ENCODE measurements at places on chromosomes 3 and 15. TPM values are rescaled to one million over a fixed set of nuclear protein-coding genes. Genes with fewer than 3 reads are reported as not detected.

DNA sequence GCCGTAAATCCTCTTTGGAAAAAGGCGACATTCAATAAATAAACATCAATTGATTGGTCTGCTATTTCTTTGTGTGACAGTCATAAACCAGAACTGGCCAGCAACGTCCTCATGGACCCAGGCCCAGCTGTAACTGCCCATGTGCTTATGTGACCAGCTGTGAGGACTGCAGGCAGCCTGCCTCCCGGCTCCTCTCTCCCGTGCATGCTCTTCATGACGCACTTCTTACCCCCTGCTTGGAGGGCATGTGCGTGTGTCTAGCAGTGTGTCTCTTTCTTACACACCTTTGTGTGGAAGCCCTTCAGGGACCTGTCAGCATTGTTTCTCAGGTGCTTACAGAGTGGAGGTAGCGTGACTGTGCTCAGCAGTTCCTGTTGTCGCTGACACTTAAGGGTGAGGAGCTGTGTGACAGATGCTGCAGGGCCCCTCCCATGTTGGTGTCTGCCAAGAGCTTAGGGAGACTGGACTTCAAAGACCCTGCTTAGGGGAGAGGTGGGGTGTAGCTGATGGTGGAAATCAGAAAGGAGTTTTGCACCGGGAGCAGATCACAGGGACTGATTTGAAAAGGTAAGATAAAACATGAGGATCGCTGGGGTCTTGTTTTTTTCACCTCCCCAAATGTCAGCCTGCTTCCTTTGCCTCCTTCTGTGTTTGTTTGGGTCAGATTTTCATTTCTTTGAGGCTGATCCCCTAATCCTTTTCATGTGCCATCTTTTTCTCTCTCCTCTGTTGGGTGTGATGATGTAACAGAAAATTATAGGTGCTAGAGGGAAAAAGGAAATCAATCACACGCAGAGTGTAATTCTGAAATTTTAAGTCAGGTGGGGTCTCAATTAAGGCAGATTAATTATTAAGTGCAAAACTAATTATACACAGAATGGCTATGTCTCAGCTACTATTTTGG is 2.1 kb downstream of the PODXL2 start:
- no peak for DNase-seq

DNA sequence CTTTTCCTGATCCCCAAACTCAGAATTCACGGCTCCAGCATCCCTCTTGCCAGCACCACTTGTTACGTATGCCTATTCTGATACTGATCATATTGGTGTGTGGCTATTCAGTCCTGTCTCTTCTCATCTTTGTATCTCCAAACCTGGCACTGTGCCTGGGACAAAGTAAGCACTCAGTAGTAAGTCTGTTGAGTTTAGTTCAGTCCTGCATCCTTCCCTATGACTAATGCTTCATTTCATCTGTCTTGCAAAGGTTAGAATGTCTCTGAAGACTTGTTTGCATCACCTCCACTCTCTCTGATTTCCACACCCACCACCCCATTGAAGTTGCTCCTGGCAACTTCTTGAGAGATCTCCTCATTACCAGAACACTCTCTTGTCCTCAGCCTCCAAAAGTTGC is 80.3 kb downstream of the HMG20A start:
- peak; percentile 77 for DNase-seq

- DNase-seq, result no peak
These were observed 17.0 kb downstream of the MUC4 start for GRCh38 chr3:195794708-195795107.

- DNase-seq, result no peak
These were observed 263.6 kb upstream of the ALCAM start for GRCh38 chr3:105103139-105103538.

GRCh38 chr15:79640206-79640605 is 208.1 kb downstream of the MINAR1 start:
- peak; percentile 84 for DNase-seq

DNA sequence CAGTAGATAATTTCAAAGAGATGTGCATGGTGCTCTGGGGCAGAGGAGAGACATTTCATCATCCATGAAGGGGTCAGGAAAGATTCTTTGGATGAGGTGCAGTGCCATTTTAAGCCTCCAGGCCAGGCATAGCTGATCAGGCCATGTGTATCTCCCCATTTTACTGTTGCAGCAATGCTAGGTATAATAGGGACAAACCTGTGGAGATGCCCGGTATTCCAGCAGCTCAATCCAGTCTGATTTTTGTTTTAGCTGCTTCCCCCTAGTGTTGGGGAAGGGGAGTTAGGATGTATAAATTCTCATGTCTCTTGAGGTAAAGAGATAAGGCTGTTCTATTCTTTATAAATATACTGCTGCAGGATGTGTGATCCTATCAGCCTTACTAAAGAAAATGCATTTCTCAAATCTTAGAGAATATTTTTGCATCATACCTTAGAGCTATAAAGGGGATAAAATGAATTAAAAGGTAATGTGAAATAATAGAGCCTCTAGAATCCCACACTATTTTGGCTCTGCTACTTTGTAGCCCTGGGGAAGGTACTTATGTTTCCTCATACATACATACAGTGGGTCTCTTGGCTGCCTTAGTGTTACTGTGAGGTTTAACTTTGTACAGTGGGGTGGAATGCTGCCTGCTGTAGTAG is 5.2 kb downstream of the CDV3 start:
- peak; percentile 55 for DNase-seq

GRCh38 chr3:12193485-12194165 is 34.9 kb upstream of the TIMP4 start:
- DNase-seq, result peak; percentile 100

GRCh38 chr3:188692700-188693099 is 479.1 kb upstream of the TPRG1 start:
- DNase-seq, result no peak

GRCh38 chr3:151439652-151440125 is 21.2 kb downstream of the IGSF10 start:
- peak; percentile 78 for DNase-seq

DNA sequence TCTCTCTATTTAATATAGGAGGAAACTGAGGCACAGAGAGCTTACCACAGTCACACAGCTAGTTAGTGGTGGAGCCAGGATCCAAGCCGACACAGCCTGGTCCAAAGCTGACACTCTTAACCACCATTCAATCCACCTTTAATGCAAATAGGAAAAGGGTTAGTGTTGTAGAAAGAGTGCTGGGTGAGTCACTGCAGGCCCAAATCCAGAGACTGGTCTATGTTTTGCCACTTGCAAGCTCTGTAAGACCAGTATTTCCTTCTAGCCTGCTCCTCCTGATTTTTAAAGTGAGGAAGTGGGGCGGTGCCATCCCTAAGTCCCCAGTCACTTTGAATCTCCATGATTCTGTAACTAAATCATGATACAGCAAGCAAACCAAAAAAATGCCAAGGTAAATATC is 111.0 kb downstream of the MECOM start:
- peak; percentile 21 for DNase-seq

- DNase-seq, result no peak
These were observed 567.3 kb upstream of the ZNF385D start for GRCh38 chr3:22318325-22318724.

GRCh38 chr15:99359769-99360168 is 108.5 kb downstream of the LRRC28 start:
- no peak for DNase-seq

DNA sequence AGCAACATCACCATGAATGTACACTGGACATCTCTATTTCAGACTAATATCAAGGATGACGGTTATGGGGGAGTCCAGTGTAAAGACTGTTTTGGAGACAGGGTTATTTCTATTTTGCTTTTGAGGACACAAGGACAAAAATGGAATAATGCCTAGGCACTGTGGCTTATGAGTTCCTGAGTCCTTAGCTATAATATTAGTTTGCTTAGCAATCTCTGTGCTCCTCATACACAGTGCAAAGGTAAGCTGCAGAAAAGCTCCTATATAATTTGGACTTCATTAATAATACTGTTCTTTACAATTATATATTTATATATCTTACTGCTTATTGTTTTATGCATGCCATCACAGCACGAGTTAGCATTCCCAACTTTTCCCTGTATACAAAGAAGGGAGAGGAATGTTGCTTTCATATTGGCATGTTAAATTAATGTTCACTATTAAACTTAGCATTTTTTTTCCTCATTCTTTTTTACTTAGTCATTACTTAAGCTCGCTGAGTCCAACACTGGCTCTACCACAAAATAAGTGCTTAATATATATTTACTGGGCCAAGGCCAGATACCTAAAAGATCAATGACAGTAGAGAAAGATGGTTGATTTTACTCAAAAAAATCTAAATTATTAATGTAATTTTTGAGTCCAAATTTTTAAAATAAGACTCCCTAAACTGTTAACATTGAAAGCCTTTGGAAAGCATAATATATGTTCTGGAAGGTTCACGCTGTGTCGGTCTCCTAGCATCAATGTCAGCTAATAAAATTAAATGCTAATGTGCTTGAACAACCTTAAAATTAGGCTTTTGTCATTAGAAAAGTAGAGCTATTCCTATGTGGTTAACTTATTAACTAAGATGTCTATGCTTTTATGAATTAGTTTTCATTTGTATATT is 13.8 kb downstream of the THBS1 start:
- peak; percentile 57 for DNase-seq

- DNase-seq, result no peak
These were observed 1064.9 kb downstream of the FHIT start for GRCh38 chr3:60186359-60186758.

DNA sequence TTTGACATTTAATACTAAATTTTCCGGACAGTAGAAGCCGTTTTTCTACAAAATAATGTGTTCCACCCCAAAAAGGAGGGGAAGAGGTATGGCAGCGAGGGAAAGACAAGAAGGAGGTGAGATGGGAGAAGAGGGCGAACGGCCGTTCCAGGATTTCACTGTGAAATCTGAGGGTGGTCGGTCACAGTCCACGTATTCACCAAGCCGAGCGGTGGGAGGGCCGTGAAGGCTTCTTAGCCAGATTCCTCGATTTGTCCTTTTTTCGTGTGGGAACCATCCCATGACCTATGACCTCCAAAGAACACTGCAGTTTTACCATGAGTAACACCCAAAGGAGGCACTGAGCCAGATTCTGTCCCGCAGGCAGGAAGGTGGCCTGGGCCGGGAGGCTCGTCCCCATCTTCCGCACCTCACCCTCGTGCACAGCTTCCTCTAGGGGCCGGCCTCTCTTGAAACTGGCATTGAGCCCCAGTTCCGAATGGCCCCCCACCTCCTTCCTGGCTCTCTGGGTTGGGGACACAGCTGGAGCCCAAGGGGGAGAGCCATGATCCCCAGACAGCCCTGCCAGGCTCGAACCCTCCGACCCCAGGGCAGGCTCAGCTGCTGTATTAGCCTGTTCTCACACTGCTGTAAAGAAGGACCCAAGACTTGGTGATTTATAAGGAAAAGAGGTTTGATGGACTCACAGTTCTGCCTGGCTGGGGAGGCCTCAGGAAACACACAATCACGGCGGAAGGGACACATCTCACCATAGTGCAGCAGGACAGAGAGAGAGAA is 23.7 kb downstream of the XXYLT1 start:
- DNase-seq, result no peak

- no peak for DNase-seq
These were observed 31.9 kb upstream of the RAB6B start for GRCh38 chr3:133927540-133928066.

DNA sequence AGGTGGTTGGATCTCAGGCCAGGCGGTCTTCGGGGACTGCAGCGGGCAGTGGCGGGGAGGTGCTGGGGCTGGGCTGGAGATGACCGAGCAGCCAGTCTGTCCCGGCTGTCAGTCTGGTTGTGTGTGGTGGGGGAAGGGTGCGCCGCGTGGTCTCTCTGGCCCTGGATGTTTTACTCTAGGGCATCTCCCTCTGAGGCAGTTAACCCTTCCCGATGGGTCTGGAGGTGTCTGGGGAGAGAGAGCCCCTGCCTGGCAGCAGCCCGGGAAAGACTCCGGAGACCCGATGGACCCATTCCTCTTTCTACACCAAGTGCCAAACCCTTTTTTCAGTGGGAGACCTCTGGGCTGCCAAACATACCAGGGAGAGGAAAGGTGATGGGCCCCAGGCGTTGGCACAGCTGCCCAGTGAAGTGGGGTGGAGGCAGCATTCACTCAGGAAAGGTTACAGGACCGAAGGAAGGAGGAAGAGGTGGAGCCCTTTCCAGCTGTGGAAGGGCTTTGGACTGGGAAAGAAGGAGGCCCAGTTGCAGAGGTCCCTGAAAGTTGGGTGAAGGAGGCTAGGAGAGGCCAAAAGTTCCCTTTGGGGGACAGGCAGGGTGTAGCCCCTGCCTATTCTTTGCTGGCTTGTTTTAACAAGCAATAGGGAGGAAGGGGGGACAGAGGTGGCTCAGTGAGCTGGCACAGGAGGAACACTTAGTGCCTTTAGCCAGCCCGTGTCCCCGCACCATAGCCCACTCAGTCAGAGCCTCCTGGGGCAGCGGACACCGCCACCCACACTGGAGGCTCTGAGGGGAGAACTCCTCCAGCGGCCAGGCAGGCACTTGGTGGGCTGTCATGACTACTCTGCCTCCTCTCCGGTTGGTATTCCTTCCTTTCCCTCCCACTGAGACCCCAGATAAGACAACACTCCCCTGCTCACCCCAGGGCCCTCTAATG is 2.7 kb upstream of the BAHD1 start:
- no peak for DNase-seq

DNA sequence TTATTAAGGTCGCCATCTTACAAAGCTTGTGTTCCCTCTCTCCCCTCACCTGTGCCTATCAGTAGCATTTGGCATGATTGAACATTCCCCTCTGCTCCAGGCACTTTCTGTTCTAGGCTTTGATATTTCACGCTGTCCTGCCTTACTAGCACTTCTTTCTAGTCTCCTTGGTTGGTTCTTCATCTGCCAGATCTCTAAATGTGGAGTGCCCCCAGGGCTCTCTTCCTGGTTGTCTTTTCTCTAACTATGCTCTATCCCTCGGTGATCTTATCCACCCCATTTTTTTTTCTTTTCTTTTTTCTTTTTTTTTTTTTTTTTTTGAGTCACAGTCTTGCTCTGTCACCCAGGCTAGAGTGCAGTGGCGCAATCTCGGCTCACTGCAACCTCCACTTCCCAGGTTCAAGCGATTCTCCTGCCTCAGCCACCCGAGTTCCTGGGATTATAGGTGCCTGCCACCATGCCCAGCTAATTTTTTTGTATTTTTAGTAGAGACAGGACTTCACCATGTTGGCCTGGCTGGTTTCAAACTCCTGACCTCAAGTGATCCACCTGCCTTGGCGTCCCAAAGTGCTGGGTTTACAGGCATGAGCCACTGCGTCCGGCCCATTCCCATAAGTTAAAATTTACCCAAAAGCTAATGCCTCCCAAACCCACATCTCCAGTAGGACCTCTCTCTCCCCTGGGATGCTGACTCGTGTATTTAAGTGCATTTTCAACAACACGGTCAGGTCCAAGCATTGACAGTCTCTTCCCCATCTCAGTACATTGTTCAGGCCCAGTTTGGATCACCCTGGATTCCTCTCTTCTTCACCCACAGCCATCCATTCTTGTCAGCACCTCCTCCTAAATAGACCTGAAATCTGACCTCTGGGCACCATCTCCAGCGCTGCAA is 5.2 kb downstream of the NUSAP1 start:
- DNase-seq, result no peak

PCSK6 gene
- not detected for polyA plus RNA-seq

NFKBIZ gene
- 40.9 TPM for polyA plus RNA-seq

GP5 gene
- 0.16 TPM for polyA plus RNA-seq

CCRL2 gene
- 0.16 TPM for polyA plus RNA-seq

GUCA1C gene
- not detected for polyA plus RNA-seq

CHDH gene
- 0.19 TPM for polyA plus RNA-seq

MSL2 gene
- 7.1 TPM for polyA plus RNA-seq
